Hippocampal formation (tissue), 2 donors: ENCODE measurements at places on chromosomes 6 and 20.

GRCh38 chr20:17761604-17762003 is 61.8 kb downstream of the BANF2 start:
- DNase-seq = no peak

DNA sequence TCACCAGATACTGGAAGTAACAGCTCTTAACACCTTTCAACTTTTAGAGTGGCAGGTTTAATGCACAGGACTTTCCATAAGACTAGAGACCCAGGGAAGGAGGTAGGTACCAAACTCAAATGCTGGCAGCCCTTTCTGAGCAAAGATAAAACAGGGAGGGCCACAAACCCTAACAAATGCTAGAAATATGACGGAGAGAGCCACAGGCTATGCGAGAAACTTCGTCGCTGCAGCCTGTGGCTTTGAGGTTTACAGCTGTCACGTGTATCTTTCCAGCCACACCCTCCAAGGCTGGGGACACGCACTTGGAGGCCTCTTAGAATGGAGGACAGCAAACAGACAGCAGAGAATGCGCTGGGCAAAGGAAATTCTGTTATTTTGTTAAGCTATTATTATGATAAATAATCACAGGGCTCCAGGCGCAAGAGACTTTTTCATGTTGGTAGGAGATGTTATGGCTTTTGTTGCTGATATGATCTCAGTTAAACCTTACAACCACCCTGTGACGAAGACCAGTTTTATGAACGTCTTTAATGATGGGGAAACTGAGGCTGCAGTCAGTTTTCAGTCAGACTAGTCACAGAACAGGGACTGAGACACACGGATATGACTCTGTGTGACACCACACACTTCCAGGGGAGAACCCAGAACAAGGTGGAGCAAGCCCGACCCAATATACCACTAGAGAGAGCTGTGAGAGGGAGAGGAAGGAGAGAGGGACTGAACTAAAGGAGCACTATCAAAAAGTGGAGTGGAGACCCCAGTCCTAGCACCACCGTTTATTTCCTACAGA is 2.0 kb downstream of the TRAM2 start:
- no peak for DNase-seq

- no peak for DNase-seq
Measured at GRCh38 chr6:32234934-32235333, 11.1 kb upstream of the NOTCH4 start.

GRCh38 chr6:108667993-108668392 is 107.3 kb downstream of the FOXO3 start:
- peak; percentile 26 for DNase-seq

DNA sequence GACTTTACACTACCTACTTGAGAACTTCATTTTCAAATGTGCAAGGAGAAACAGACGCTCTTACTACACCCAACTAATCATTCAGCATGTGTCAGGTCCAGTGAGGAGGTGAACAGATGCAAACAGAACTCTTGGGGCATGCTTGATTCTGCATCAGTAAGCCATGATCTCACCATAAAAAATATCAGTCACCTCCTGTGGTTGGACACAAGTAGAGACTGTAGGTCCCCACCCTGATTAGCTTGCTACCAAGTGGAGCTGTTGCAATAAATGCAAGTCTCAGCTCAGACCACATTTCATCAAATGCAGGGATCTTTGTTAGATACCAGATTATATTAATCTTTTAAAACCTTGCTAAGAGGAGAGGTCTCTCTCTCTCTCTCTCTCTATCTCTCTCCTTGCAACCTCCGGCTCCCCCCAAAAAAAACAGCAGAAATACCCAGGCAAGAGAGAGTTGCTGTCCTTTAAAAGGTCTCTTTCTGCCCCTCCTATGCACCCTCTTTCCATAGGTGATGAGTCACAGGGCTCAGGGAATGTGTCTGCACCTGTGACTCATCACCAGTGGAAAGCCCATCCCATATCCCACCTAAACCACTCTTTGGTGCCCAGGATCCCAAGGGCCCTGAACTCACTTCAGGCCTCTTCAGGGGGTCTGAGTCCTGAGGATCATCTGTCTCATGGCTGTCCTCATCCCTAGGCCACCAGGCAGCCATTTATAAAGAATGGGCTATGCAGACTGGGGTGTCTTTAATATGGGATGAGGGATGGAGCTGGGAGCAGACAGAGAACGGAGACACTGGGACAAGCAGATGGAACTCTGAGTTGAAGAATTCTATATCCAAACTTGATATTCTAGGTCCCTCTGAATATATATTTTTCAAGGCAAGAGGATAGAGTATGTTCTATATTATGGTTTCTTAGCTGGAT is 154.5 kb downstream of the QRSL1 start:
- DNase-seq = no peak

DNA sequence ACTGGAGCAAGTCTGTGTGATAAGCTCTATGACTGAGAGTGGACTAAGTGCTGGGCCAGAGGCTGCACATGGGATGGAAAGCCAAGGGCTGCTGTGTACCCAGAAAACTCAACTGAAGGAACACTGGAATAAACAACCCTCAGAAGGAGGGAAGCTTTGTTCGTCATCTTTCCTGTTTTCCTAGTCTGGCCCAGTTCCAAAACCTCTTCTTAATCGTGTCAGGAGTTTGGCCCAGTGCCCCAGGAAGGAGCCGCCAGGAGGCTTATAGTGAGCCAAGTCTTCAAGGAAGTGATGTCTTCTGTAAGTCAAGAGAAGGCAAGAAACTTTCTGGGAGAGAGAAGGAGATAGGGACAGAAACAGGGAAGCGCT is 23.3 kb upstream of the TOP1 start:
- DNase-seq = no peak

DNA sequence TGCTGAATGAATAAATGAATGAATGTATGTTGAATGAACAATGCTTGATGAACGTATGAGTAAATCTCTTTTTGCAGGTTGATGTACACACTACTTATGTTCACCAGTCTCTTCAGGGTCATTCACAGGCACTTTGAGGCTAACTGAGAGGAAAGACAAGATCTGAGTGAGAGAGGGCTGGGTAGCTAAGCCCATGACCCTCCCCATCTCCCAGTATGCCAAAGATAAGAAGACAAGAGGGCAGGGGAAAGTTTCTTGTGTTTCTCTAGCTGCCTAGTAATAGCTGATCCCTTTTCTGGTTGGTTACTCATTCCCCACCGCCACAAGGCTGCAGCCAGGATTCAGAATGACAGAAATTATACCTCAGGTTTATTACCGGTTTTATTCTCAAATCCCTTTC is 90.7 kb downstream of the CEP57L1 start:
- no peak for DNase-seq

GRCh38 chr6:112636650-112637262 is 289.6 kb downstream of the RFPL4B start:
- no peak for DNase-seq

- no peak for DNase-seq
Measured at GRCh38 chr6:90285042-90285481, 11.6 kb downstream of the BACH2 start.

DNA sequence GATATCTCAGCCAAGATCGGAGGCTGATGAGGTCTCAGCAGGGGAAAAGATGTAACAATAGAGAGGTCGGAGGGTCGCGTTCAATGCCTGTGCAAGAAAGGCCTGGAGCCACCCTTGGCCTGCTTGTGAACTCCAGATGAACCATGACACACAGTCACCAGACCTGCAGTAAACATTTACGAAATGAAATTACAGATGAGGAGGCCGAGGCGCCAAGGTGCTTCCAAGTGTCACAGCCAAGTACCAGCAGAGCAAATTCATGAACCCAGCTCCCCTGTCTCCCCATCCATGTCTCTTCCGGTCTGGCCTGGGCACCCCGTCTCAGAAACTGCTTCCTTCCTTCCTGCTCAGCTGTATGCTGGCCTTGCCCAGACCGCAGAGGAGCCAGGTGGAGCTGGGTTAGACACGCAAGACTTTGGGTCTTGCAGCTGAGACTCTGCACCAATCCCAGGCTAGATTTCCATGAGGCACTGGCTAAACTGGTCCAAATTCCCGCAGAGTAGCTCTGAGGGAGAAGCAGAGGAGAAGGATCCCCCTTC is 48.1 kb downstream of the CHMP4B start:
- no peak for DNase-seq

DNA sequence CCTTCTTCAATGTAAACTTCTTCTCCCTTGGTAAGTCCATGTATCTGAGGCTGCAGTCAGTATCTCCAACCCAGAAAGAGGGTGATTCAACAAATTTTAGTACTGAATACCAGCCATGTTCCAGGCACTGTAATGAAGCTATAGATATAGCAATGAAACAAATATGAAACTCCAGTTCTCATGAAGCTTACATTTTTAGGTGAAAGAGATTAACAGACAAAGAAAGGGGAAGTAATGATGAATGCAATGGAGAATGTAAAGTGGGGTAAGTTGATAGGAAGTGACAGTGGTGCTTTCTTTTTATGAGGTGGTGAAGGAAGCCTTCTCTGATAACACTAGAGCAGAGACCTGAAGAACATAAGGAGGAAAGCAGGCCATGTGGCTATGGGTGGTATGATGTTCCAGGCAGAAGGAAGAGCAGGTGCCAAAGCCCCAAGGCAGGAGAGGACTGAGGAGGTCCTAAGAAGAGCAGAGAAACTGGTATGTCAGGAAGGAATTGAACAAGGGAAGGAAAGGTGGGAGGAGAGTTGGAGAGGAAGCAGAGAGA is 143.6 kb downstream of the TFAP2B start:
- no peak for DNase-seq

DNA sequence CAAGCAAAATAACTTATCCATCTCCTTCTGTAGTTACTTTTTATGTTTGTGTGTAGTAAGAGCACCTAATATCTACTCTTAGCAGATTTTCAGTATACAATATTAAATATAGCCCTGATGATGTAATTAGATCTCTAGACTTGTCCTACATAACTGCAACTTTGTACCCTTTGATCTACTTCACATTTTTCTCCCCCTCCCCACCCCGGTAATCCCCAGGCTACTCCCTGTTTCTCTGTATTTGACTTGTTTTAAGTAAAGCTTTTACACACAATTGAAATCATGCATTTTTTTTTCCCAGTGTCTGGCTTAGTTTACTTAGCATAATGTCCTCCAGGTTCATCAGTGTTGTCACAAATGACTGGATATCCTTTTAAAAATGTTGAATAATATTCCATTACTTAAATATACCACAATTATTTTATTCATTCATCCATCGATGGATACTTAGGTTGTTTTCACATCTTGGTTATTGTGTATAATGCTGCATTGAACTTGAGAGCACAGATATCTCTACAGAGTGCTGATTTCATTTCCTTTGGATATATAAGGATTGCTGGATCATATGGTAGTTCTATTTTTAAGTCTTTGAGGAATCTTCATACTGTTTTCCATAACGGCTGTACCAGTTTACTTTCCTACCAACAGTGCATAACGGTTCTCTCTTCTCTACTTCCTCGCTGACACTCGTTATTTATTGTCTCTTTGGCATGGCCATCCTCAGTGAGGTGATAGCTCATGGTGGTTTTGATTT is 212.7 kb downstream of the CDKAL1 start:
- DNase-seq = no peak

DNA sequence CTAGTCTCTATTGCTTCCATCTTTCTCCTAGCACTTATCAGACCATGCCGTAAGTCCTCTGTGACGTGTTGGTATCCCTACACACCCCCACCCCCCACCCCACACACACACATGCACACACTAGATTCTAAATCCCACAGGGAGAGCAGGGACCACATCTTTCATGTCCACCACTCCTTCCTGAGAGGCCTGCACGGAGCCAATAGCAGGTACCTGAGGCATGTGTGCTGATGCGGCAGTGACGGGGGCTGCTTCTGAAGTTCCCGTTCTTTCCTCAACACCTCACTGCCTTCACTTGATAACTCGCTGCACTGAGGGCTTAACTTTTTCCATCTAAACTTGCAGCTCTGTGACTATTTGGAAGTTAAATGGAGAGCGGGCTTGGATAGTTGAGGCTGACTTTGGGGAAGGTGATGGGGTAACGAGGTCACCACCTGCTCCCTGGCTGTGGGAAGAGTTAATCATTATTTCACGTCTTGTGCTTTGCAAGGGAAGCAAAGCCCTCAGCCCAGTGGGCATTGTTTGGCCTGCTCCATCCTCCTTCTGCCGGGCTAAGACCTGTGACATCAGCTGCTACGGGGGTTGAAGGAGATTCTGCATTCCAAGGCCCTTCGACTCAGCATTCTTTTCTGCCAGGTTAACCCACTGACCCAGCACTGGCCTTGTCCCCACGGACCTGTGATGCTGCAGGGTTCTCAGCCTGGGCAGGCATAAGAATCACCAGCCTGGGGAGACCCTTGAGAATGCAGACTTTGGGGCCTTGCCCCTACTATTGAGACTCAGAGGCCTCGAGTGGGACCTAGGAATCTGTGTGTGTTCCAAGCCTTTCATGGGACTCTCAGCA is 187.8 kb downstream of the ANKRD60 start:
- DNase-seq = no peak

- DNase-seq = no peak
Measured at GRCh38 chr6:32867554-32868256, 13.7 kb downstream of the PSMB9 start.

- no peak for DNase-seq
Measured at GRCh38 chr6:7882505-7883257, 27.9 kb downstream of the TXNDC5 start.

- DNase-seq = no peak
Measured at GRCh38 chr6:165321555-165322145, 12.2 kb upstream of the C6orf118 start.

GRCh38 chr20:21053002-21053762 is 53.0 kb downstream of the LINC00237 start:
- DNase-seq = no peak

GRCh38 chr6:44251576-44252524 is 4.9 kb downstream of the HSP90AB1 start:
- DNase-seq = no peak

GRCh38 chr6:27426045-27426620 is 37.6 kb downstream of the ZNF391 start:
- DNase-seq = peak; percentile 69

DNA sequence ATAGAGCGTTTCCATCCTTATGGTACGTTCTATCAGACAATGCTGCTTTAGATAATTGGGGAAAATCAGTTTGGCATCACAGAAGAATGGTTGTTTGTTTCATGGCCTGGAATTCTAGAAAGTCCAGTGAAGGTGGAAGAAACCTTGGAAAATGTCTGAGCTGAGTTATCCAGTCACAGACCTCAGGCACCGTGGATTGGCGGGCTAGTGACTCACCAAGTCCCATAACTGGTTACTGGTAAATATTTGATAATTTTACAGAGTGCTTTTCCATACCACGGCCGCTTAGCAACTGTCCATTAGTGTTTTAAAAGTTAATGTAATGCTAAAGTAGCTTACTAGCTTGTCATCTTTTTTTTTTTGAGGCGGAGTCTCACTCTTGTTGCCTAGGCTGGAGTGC is 99.4 kb downstream of the SLC35B3 start:
- DNase-seq = no peak

- DNase-seq = no peak
Measured at GRCh38 chr6:157995458-157995857, 13.8 kb downstream of the SYNJ2 start.

GRCh38 chr6:157075549-157076450 is 247.5 kb downstream of the TMEM242 start:
- DNase-seq = no peak

- no peak for DNase-seq
Measured at GRCh38 chr6:144411531-144412165, 126.5 kb downstream of the UTRN start.

GRCh38 chr6:25504661-25505060 is 147.4 kb upstream of the SCGN start:
- no peak for DNase-seq

GRCh38 chr20:7695051-7695495 is 245.2 kb downstream of the HAO1 start:
- DNase-seq = no peak
